ENCODE measurements at places on chromosomes 1 and 21. TPM values are rescaled to one million over a fixed set of nuclear protein-coding genes. Genes with fewer than 3 reads are reported as not detected.

The OR2G2 gene
- polyA plus RNA-seq, result not detected

The TRIM17 gene
- 0.38 TPM for polyA plus RNA-seq

The PEX10 gene
- 16.7 TPM for polyA plus RNA-seq

The MSH4 gene
- polyA plus RNA-seq, result 0.59 TPM

The ENTREP3 gene
- polyA plus RNA-seq, result 13.4 TPM

The MYCL gene
- polyA plus RNA-seq, result 3.5 TPM

The HUNK gene
- polyA plus RNA-seq, result 23.8 TPM

The PGLYRP4 gene
- not detected for polyA plus RNA-seq

The MPL gene
- polyA plus RNA-seq, result not detected

The C21orf58 gene
- polyA plus RNA-seq, result not detected

The CD160 gene
- polyA plus RNA-seq, result 1.0 TPM
